Activated CD4-positive, CD25-positive, alpha-beta regulatory T cell treated with anti-CD3 and anti-CD28 coated beads, Interleukin-2, amount 50 U/mL, for 72 hours (primary cell): ENCODE measurements at places on chromosomes 2 and 18.

- no peak for DNase-seq
Observed at GRCh38 chr2:129240061-129240460, 739.4 kb upstream of the RAB6C start.

- DNase-seq = no peak
Observed at GRCh38 chr18:4599312-4599711, 144.2 kb upstream of the DLGAP1 start.

GRCh38 chr18:44909191-44909719, 228.6 kb downstream of the SETBP1 start:
- no peak for DNase-seq

DNA sequence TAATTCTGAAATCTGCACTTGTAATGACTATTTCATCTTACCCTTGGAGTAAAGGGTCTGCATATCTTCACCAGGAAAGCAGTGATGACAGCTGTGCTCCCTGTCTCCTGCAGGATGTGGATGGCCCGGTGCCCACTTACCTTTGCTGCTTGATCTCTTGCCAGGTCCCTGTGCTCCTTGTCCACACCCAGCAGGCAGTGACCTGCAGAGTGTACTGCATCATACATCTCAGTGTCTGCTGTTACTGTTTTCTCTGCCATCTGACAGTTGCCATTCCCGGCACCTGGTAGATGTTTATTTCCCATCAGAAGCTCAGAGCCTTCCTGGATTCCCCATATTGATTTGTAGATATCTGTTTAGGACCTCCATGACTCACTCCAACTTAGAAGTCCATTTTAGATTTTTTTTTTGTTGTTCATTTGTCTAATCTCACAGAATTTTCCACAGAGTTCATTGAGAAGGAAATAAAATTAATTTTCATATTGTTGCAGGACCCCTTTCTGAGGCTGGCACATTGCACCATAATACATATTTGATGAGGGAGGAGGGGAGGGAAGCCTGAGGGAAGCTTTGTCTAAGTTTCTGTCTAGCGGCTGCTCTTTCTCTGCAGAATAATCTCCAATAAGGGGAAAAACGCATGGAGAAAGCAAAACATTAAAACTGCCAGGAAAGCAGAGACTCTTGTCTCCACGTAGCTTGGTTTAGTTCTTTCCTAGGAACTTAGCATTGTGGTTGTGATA, 697.5 kb upstream of the RAB6C start:
- no peak for DNase-seq

DNA sequence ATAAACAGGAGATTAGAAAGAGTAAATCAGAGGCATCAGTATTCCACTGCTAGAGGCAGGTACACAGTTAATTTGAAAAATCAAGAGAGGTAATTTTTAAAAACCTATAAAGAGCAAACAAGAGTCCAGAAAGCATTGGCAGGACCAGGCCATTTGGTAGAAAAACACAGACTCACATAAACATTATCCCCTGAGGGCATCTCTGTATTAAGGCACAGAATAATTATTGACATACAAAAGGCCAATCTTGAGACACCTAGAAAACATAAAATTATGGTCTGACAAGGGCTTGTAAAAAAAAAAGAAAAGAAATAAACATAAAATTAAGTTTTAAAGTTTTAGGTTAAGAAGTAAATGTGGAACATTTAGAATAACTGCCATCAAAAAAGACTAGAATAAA, 120.6 kb downstream of the OSBPL1A start:
- no peak for DNase-seq

- DNase-seq = no peak
Observed at GRCh38 chr2:206974551-206974950, 35.2 kb downstream of the CPO start.

GRCh38 chr18:29652797-29653196, 1389.7 kb downstream of the DSC3 start:
- no peak for DNase-seq

DNA sequence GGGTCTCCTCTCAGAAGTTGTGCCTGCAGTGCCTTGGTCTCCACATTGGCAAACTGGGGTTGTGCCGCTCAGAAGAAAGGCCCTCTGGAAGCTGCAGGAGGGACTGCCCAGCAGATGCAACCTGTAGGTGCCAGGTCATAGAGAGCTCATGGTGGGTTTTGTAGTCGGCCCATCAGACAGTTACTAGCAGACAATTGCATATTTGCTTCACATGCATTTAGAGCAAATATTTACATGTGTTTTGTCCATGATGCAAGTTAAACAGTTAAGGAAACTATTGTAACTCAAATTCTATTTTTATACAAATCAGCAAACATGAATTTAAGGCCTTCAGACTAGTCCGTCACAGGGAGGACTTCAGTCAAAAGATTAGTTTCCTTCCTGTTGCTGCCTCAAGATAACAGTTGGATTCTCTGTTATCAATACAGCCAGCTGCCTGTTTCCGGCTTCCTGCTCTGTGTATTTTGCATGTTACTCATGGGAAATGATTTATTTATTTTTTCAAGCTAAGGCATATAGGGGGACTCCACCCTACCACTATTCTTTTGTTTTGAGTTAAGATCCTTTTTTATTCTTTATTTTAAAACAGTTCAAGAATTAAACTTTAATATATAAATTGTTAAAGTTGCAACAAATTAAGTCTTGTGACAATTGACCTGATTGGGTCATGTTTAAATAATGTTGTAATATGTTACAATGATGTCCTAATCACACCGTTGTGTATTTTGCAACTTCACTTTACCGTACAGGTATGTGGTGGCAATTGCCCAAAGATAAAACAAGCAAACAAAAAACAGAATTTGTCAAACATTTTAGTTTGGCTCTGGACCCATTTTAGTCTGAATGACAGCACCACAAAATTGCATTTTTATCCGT, 133.5 kb downstream of the SPTBN1 start:
- no peak for DNase-seq

GRCh38 chr18:32889615-32890593, 117.1 kb upstream of the KLHL14 start:
- no peak for DNase-seq

DNA sequence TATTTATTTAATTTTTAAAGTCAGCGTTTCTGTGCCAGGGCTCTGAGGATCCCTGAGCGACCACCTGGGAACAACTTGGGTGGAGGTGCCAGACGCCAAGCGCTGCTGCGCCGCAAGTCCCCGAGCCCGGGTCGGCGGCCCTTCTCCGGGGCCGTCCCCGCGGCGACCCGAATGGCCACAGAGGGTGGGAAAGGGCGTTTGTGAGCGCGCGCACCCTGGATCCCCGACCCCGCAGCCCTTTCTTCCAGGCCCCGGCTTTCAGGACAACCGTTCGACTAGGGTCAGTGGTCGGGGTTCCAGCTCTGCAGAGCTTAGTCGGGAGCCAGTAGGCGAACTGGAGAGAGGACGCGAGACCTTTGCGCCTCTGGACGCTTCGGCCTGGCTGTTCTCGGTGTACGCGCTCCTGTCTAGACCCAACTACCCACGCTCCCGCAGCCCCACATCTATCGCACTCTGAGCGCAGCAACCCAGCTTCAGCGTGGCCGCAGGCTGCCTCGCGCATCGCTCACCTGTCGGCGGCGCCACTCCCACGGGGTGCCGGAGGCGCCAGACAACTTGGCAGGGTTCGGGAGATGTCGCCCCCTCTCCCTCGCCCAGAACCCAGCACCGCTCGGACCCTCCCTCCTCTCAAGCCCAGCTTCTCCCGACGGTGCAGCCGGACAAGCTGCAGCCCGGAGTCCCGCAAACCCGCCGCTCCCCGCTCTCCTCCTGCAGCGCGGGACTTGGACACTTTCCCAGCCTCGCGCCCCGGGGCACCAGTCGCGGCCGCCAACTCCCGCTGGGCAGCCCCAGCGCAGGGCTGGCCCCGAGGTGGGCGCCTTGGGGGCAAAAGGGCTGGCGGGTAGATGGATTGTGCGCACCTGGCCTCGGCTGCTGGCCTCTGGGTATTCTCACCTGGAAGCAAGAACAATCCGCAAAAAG, 758 bp downstream of the LYPD1 start:
- no peak for DNase-seq

DNA sequence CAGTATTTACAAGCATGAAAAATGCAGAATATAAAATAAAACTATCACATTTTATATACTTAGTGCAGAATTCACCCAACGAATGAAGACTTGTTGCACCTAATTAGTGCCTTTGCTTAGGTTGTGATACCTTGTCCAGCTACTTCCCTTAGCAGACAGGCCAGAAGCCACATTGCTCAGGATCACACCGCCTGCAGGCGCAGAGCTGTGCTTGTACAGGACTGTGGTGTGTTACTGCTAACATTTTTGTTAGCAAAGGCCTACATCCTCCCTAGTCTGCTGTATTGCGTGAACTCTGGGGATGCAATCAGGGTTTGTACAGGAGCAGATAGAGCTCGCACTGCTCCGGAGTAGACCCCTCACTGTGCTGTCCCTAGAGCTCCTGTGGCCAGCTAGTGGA, 336.9 kb downstream of the CBLN2 start:
- no peak for DNase-seq

- DNase-seq = no peak
Observed at GRCh38 chr18:76970770-76971559, 148.6 kb downstream of the ZNF236 start.

DNA sequence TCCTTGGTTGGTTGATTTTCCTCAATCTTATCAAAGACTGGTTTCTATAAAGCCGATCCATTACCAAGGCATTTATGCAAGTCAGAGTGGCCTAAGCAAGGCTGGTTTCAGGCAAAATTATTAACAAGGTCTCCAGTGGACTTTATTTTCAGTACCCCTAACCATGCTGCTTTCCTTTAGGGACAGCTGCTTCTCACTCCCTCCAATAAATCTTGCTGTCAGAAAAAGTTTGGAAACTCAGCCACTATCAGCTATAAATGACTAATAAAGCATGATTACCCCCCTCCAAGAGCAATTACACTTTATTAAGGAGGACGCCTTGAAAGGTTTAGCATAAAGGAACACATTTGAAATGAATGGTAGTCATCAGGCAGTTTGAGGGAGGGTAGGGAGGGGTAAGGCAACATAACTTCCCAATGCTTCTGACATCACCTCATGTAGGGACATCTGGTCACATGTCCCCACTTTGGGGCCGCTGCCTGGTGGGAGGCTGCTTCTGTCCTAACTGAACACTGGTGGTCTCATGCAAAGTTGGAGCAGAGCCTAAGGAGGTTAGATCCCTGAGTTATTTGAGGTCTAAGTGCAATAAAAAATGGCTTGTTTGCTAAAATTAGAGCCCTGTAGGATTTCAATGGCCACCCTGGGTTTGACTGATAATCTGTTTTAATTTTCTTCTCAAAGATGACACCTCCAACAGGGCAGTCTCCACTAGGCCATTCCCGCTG, 58.0 kb upstream of the TMEM178A start:
- DNase-seq = no peak
